ENCODE measurements at places on chromosomes 6 and 20.

DNA sequence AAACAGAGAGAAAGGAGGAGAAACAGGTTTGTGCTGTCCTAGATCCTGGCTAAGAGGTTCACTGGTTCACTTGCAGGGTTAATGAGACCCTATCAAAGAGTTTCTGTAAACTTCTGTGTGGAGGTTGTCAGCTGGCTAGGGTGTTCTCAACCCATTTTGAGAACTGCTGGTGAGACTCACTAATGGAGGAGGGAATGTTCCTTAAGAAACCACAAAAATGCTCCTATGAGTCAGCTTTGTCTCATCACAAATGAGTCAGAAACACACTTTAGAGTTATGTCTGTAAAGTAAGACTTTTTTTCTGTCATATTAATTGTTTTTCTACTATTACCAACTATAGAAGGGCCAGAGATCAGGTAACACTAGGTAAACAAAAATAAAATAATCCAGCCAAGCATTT is 884.4 kb downstream of the PHF3 start:
- DNase-seq, result no peak

- DNase-seq, result no peak
Observed at GRCh38 chr6:27026361-27026760, 221.1 kb upstream of the PRSS16 start.

DNA sequence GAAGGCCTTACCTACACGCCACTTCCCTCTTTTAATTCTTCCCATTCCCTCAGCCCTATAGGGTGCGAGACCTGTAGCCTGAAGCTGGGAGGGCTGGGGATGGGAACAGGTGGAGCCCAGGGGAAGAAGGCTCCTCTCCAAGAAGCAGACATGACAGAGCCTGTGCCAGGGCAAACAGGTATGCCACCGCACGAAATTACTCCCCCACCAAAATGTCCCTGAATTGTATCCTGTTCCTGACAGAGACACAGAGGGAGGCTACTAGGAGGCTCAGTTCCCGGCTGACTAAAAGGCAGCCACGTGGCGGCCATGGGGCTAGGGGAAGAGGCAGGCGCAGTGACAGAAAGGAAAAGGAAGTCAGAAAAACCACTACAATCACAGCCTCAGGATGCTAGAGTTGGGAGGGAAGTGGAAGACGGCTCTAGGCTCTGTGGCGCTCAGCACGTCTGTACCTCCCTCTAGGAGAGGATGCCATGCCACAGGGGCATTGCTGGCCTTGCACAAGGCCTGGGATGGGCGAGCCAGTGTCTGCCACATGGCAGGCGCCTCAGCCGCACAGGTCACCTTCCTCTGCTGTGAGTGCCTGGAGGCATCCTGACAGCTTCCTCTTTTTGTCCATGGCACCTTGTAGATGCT is 27.7 kb downstream of the TFEB start:
- DNase-seq, result no peak

GRCh38 chr6:8803181-8803760 is 367.9 kb upstream of the SLC35B3 start:
- no peak for DNase-seq

DNA sequence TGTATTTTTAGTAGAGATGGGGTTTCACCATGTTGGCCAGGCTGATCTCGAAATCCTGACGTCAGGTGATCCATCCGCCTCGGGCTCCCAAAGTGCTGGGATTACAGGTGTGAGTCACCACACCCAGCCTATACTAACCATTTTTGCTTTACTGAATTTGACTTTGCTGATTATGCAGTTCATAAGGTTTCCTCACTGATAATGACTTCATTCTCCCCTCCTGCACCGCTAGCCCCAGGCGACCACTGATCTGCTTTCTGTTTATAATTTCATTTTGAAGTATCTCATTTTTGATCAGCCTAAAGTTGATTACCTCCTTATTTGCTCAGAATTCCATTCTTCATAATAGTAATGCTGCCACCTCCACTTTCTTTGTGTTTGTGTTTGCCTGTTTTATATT is 48.7 kb upstream of the FAM83D start:
- DNase-seq, result no peak

GRCh38 chr6:143410859-143411270 is 39.6 kb downstream of the ADAT2 start:
- no peak for DNase-seq

- no peak for DNase-seq
Observed at GRCh38 chr6:136609873-136610706, 59.9 kb upstream of the MAP7 start.

DNA sequence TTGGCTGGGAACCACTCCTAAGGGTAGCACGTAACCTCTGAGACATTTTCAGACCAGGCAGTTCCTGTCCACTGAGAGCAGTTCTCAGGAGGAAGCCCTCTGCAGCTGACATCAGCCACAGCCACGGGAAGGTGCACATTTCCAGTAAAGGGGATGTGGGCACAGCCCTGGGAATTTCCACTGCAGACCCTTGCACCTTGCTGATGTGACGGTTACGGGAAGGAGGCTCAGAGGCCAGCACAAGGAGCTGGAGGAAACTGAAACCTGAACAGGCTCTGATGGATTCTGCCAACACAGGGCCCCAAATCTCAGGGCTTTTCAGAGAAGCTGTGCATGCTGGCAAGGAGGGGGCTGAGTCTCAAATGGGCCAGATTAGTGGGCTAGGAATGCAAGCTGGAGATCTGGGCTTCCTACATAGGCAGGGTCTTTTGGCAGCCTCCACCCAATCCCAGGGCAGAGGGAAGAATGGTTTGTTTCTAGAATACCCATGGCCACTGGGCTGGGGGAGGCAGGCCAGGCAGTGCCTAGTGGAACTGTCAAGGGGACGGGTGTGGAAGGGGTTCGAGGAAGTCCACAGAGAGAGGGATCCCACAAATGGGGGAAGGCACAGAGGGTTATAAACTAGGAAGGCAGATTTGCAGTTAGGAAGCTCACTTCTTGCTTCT is 14.2 kb downstream of the EBF4 start:
- no peak for DNase-seq

GRCh38 chr6:23620911-23621401 is 505.1 kb upstream of the NRSN1 start:
- DNase-seq, result no peak

DNA sequence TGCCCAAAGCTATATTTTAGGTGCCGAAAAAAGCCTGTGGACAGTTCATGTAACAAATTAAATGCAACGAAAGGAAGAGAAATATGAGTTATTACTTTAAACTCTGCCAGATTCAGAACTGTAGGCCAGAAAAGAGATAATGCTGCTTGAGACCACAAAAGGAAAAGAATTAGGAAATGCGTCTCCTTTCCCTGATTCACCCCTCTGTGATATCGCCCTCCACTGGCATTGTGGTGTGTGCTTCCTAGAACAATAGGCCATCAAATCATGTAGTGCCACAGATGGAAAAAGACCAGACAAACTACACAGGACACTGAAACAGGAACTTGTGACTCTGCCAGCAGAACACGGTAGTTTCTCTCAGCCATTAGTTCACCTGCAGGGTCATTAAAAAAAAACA is 14.7 kb upstream of the LAMA4 start:
- DNase-seq, result no peak

- no peak for DNase-seq
Observed at GRCh38 chr6:48611332-48611731, 500.3 kb upstream of the PTCHD4 start.

DNA sequence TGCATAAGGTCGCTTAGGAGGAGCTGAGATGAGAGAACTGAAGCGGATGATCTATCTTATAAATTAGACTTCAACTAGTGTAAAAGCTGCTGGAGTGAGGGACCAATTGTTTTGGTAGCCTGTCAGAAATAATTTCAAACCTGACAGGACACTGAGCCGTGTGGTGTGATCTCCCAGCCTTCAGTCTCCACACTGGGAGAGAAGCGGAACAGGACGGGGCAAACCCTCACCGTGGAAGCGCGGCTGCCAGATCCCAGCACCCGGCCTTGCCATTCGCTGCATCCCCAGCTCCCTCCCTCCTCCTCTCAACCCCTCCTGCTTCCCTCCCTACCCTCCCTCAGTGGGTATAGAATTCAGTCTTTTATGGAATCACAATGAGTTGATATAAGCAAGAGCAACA is 900.1 kb upstream of the SLC35B3 start:
- DNase-seq, result no peak

GRCh38 chr6:37516076-37516919 is 16.6 kb upstream of the CCDC167 start:
- DNase-seq, result peak; percentile 80

DNA sequence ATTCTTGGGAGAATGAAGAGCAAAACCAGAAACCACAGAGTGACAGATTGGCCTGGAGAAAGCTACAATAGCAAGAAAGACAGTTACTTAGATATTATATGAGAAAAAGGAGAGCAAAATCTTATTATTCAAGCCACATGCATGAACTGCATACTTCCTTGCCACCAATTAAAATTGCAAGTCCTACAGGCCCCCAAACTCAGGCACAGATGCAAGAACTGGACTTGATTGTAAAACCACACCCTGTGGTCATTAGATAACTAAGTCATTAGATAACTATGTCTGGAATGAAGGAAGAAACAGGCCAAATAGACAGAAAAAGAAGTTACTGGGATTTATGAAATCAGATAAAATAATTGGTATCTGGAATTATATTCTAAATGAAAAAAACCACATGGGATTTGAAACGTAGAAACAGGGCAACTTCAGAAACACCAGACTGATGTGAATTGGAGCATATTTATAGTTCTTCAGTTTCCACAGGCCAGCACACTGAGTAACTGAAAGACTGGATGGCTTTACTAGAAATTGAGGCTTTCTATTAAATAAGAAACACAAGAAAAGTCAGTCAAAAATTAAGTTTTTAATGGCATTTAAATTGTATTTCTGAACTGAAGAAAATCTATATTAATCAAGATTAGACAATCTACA is 49.4 kb upstream of the CARMIL1 start:
- no peak for DNase-seq

- DNase-seq, result no peak
Observed at GRCh38 chr6:45531999-45532595, 154.4 kb upstream of the SUPT3H start.

DNA sequence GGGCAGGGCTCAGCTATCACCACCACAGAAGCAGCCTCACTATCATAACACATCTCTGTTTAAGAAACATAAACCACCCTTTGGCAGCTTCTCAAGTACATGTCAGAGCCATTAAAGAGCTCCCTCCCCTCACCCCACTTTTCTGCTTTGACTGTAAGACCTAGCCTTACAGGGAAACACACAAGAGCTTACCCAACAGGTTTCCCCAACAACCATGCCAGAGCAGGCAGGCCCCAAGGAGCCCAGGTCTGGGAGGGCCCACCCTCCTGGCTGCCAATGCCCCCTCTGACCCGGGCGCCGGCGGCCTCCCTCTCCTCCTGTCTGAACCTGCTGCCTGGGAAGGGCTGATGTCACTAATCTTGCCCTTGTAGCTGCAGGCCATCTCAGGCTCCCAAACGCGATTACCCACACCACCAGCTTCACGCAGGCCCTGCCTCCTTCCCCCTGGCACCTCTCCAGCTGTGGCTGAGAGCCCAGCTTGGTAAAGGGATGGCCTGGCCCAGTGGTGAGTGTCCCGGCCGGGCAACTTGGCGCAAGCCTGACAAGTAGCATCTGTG is 402.0 kb downstream of the MAFB start:
- DNase-seq, result no peak

- DNase-seq, result no peak
Observed at GRCh38 chr6:33961691-33962090, 157.9 kb upstream of the MLN start.

GRCh38 chr6:144543006-144543871 is 258.1 kb downstream of the UTRN start:
- no peak for DNase-seq

- DNase-seq, result no peak
Observed at GRCh38 chr6:24721461-24722215, 2.7 kb upstream of the C6orf62 start.

DNA sequence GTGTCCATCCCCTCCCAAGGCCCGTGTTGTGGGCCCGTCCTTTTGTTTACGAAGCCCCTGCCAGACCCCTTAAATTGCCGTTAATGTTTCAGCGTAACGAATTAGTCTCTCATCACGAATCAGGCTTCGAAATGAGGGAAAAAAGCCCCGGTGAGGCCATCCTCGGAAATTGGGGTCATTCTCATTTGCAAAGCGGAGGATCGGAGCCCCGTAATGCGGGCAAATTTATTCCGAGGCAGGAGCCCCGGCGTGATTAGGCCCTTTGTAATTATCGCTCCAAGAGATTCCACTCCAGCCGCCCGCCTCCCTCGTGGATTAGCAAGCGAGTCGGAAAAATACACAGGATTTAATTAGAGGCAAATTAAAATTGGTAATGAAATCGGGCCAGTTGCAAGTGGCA is 44.9 kb upstream of the MDFI start:
- DNase-seq, result no peak

DNA sequence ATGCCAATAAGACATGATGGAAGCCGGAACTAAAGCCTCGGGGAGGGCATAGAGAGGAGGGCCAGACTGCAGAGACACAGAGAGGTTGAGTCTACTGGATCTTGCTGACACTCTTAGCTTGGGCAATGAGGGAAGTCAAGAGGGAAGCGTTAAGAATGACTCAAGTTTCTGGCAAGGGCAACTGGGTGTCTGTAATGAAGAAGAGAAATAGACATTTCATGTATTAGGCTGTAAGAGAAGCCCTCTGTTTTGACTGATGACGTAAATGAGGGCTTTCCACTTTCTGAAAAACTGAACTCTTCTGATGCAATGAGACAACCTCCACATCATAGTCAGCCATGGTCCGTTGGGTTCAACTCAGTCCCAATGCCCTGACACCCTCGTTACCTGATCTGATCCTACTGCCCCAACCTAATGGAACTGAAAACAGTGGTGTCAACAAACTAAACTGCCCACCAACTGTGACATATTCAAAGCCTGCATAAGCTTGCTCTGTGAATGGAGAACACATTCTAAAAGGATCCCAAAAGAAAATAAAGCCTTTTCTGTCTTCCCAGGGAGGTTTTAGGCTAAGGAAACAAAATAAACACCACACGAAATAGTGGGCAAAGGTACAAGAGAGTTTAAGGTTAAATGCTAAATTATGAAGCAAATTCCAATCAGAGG is 45.8 kb upstream of the PNRC1 start:
- DNase-seq, result no peak

GRCh38 chr20:61949363-61949713 is 116.3 kb downstream of the TAF4 start:
- no peak for DNase-seq

DNA sequence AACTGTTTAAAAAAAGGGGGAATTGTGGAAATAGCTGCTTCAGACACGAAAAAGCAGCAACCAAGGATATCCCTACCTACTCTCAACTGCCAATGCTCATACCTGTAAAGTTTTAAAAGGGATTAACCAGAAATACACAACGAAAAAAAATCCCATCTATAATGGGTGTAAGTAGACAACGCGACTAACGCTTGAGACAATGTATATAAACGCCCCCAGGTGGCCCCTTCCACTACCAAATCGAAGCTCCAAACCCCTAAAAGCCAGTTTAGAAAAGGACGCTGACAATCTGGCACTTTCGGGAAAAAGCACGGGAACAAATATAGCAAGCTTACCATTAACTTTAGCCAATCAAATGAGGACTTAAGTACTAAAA is 94.5 kb upstream of the BTN3A2 start:
- DNase-seq, result no peak
